ENCODE measurements at places on chromosomes 6 and 20.

DNA sequence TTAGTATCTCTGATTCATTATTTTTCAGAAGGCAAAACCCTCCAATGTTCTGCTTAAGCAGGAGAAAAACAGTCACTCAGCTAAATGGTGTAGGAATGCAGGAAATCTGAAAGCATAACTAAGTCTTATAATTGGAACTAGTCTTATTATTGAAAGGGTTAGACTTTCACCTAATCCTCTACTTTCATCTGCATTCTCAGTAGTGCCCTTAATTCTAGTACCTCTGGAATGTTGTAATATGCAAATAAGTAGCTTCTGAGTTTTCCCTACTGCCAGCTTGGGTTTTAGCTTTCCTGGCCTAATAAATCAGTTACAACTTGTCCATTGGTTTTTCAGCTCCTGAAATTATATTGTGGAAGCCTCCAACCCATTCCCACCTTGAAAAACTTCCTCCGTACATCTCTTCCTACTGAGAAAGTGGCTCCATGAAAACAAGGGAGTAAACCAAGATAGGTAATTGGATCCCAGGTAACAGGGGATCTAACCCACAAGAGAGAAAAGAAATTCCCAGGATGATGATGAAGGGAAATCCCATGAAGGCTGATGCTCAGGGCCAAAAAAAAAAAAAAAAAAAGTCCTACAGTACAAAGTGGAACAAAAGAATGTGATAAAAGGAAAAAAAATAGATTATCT, 147.0 kb downstream of the TBC1D32 start:
- H3K36me3 ChIP-seq, result no peaks in the 10 kb centered on the region
- no peak overlapping the region for H3K27ac ChIP-seq
- no peaks in the 10 kb centered on the region for H3K27me3 ChIP-seq
- H3K4me3 ChIP-seq, result no peak overlapping the region
- H3K4me1 ChIP-seq, result no peaks in the 10 kb centered on the region

- no peak overlapping the region for H3K27ac ChIP-seq
- no peak overlapping the region for H3K4me3 ChIP-seq
- H3K27me3 ChIP-seq, result no peaks in the 10 kb centered on the region
- no peaks in the 10 kb centered on the region for H3K36me3 ChIP-seq
- DNase-seq, result no peak
- peaks cover 18% of the 10 kb centered on the region for H3K4me1 ChIP-seq
Measured at GRCh38 chr20:32116079-32116521, 6.6 kb downstream of the TM9SF4 start.

- no peak for DNase-seq
- H3K4me3 ChIP-seq, result no peak overlapping the region
- H3K27me3 ChIP-seq, result peaks cover 8% of the 10 kb centered on the region
- H3K36me3 ChIP-seq, result peaks cover 13% of the 10 kb centered on the region
- no peak overlapping the region for H3K27ac ChIP-seq
Measured at GRCh38 chr6:26594730-26595632, 1.8 kb upstream of the ABT1 start.

GRCh38 chr6:31308050-31308844, 36.4 kb upstream of the HLA-C start:
- no peaks in the 10 kb centered on the region for H3K27me3 ChIP-seq
- DNase-seq, result peak; percentile 77
- H3K27ac ChIP-seq, result no peak overlapping the region
- H3K36me3 ChIP-seq, result no peaks in the 10 kb centered on the region

GRCh38 chr20:22626496-22626895, 42.1 kb upstream of the FOXA2 start:
- no peaks in the 10 kb centered on the region for H3K36me3 ChIP-seq
- no peaks in the 10 kb centered on the region for H3K27me3 ChIP-seq
- no peak overlapping the region for H3K4me3 ChIP-seq
- no peak for DNase-seq
- no peak overlapping the region for H3K27ac ChIP-seq

DNA sequence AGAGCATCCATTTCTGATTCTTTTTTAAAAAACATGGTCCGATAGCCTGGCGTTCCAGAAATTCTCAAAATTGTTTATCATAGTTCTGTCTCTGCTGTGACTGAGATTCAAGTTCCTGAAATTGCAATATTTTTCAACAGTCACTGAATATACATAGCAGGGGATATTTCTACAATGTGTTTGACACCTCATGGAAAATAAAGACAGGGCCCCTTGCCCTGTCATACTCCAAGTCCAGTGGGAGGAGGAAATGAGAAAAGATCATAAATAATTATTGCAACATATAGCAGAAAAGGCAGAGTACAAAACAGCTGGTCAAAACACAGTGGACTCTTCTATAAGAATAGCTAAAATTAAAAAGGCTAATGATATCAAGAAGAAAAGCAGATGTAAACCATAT, 234.8 kb upstream of the SPTLC3 start:
- H3K4me3 ChIP-seq, result no peak overlapping the region
- DNase-seq, result no peak
- no peaks in the 10 kb centered on the region for H3K36me3 ChIP-seq
- H3K4me1 ChIP-seq, result no peaks in the 10 kb centered on the region
- no peak overlapping the region for H3K27ac ChIP-seq
- no peaks in the 10 kb centered on the region for H3K27me3 ChIP-seq

DNA sequence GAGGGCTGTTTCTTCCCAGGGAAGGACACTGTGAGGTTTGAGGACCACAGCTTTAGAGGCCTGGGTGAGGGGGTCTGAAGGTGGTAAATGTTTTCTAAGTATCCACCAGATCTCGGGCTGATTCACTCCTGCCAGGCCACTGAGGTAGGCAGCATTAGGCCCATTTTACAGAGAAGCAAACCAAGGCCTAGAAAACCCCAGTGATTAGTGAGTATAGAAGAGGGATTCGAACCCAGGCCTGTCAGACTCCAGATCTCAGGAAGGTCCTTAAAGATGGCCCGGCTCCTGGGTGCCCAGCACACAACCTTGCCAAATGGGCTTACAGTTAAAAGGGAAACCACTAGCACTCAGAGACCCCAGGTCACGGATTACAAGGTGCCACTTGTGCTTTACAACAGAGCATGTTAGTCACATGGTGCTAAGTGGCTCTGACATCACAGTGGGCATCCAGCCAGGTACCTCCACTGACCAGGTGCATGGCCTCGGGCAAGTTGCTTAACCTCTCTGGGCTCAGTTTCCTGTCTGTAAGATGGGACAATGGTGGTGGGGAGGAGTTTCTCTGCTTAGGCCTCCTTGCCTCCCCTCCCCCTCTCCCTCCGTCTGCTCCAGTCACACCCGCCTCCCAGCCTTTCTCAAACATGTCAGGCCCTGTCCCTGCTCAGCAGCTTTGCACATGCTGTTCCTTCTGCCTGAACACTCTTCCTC, 18.8 kb upstream of the SIRPA start:
- no peaks in the 10 kb centered on the region for H3K36me3 ChIP-seq
- H3K27ac ChIP-seq, result no peak overlapping the region
- peak; percentile 22 for DNase-seq
- no peaks in the 10 kb centered on the region for H3K4me1 ChIP-seq
- no peak overlapping the region for H3K4me3 ChIP-seq

DNA sequence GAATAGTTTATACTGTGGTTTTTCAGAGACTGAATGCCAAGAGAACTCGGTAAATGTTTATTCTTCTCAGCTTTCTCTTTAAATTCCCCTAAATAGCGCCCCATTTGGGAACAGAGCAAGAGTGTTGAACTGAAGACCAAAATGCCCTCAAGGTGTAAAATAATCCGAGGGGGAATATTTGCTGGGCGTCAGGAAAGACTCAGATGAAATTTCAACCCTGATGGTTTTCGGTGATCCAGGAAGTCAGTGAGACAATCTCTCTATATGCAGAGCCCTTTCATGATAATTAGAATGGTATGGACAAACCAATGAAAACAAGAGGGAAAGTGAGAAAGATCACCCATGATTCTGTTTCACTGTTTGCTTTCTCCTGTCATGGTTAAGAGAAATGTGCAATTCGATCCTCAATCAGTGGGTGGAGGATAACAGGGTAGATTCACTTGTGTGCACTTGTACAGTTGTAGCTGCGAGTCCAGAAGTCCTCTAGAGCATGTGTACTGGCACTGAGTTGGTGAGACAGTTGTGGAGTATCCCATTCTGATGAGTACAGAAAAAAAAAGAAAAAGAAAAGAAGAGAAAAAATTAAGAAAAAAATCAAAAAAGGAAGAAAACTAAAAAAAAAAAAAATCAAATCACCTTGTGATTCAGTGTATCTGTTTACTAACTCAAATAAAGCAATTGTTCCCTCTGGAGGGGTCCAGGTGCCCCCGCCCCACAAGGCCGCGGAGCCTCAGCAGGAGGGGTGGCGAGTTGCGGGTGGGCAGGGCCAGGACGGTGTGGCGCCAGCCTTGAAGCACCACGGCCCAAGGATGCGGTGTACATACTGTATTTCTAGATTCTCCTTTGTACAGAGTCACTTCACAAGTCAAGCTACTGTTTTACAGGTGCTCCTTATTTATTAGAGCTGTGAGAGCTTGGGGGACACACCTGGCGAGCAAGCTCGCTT, 164.9 kb downstream of the SCML4 start:
- H3K36me3 ChIP-seq, result no peaks in the 10 kb centered on the region
- H3K4me3 ChIP-seq, result no peak overlapping the region
- DNase-seq, result no peak

GRCh38 chr6:149728499-149729234, 10.8 kb upstream of the LATS1 start:
- H3K4me1 ChIP-seq, result peaks cover 4% of the 10 kb centered on the region
- H3K27me3 ChIP-seq, result no peaks in the 10 kb centered on the region
- peaks cover 8% of the 10 kb centered on the region for H3K36me3 ChIP-seq
- H3K27ac ChIP-seq, result no peak overlapping the region

DNA sequence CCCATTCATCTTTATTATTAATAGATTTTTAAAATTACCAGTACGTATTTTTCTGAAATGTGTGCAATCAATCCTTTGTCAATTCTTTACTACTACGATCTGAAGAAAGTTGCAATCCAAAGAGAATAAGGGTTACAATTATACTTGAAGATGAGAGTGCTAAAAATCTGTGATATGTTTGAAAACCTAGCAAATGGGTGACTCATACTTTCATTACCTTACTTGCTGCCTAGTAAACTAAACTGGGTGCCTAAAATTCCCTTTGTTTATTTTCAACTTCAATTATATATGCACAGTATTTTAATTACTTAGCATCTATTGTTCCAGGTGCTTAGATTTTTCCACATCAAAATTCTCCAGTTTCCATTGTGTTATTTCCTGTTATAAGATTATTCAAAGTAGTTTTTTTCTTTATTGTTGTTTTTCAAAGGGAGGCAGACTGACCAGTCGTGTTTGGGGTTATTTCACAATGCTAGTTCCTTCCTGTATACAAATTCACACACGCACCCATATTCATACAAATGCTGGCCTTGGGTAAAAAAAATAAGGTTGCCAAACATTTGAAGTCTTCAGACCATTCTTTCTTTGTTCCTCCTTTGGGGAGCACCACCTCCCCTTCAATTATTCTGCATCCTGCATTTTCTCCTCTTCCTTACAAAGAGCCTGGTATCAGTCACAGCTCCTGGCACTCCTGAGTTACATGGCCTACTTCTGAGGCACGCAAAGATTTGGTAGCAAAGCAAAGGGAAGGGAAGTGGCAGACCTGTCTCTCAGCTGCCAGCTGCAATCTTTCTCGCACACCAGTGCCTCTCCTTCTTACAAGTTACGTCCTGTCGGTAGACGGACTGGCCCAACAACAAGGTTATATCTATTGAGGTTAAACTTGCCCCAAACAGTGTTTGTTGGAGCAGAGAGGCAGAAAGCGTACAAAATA, 16.2 kb upstream of the FAM135A start:
- H3K27me3 ChIP-seq, result no peaks in the 10 kb centered on the region
- no peak overlapping the region for H3K4me3 ChIP-seq
- DNase-seq, result no peak

- peaks cover 13% of the 10 kb centered on the region for H3K4me1 ChIP-seq
- no peak for DNase-seq
- H3K27ac ChIP-seq, result no peak overlapping the region
- no peaks in the 10 kb centered on the region for H3K36me3 ChIP-seq
Measured at GRCh38 chr20:53788253-53789022, 194.8 kb upstream of the ZNF217 start.

DNA sequence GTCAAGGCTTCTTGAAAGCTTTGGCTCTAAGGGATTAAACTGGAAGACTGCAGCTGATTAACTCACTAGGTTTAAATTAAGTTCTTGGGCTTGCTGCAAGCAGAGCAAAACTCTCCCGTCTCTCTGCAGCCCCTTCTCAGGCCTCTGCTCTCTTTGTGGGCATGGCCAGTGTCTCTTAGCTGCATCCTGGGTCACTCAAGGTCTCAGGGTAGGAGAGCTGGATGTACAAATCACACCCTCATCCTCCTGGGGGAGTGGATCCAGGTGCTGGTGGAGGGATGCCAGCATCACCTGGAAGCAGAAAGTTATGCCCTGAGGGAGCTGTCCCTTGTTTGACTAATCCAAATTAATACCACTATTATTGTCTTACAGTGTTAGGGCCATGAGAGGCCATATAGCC, 35.8 kb downstream of the GCM1 start:
- H3K4me3 ChIP-seq, result no peak overlapping the region
- no peak overlapping the region for H3K27ac ChIP-seq
- DNase-seq, result no peak
- H3K36me3 ChIP-seq, result no peaks in the 10 kb centered on the region
- H3K4me1 ChIP-seq, result peaks cover 15% of the 10 kb centered on the region

DNA sequence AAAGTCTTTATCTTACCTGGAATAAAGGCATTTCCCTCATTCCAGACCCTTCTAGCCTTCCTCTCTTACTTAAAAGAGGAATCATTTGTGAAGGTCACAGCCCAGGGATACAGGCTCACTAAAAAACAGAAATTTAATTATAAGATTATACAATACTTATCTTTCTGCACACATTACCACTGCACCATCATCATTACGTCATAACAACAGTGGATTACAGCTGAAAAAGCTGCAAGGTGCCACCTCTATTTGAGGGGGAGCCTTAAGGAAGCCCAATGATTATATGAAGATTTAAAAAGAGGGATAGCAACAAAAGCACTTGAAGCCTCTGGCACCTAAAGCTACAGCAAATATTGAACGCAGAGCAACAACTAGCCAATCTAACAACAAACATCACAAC, 452.9 kb upstream of the EYS start:
- no peaks in the 10 kb centered on the region for H3K27me3 ChIP-seq
- H3K36me3 ChIP-seq, result no peaks in the 10 kb centered on the region
- no peak overlapping the region for H3K4me3 ChIP-seq
- H3K4me1 ChIP-seq, result no peaks in the 10 kb centered on the region
- no peak for DNase-seq
- no peak overlapping the region for H3K27ac ChIP-seq

Data from thyroid gland (tissue), 4 donors.